ENCODE measurements at places on chromosomes 3 and 15.

DNA sequence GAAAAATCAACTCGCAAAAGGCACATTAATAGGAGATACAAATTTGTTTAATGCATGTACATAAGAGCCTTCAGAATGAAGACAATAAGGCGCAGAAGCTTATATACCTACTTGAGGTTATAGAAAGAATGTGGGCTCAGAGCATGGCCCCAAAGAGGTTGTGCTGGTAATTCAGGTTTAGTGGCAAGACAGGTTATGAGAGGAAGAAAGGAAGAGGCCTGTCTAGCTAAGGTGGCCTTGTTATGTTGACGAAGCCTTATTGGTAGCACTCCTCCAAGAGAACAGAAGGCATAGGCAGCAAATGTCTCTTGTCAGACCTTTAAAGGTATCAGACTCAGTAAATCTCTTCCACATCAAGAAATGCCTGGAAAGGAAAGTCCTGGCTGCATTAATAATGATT, 290.8 kb downstream of the MCTP2 start:
- DNase-seq: no peak

DNA sequence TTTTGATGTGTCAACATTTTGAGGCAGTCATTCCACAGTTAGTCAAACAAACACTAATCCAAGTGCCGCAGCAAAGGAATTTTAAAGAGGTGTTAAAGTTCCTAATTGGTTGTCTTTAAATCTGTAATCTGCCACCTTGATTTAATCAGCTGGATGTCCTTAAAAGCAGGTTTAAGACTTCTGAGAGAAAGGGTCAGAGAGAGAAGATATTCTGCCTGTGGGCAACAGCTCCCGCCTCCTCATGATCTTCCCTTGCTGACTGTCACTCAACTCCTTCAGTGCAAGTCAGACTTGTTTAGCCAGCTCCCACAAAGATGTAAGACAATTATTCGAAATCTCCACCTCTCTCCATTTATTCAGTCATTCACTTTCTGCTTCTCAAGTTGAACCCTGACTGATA, 92.6 kb upstream of the MYRIP start:
- no peak for DNase-seq

- no peak for DNase-seq
Measured at GRCh38 chr15:58139989-58140522, 1.9 kb downstream of the AQP9 start.

DNA sequence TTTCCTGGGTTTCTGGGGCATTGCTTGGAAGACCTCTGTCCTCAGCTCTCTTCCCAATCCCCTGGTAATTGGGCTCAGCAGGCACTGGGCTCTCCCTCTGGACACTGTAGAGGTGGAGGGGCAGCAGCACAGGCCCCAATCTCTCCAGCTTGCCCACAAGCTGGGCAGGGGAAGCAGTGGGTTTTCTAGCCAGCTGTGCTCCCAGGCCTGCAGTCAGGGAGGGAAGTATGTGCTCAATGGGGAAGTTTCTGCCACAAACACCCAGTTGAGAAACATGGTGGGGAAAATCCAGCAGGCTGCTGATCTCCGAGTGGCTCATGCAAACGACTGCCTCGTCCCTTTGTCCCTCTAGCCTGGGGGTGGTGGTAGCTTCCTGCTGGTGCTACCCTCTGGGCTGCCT, 12.8 kb upstream of the RFT1 start:
- peak; percentile 60 for DNase-seq
